Caudate nucleus (tissue), 63 donors: ENCODE measurements at places on chromosomes 4 and X.

DNA sequence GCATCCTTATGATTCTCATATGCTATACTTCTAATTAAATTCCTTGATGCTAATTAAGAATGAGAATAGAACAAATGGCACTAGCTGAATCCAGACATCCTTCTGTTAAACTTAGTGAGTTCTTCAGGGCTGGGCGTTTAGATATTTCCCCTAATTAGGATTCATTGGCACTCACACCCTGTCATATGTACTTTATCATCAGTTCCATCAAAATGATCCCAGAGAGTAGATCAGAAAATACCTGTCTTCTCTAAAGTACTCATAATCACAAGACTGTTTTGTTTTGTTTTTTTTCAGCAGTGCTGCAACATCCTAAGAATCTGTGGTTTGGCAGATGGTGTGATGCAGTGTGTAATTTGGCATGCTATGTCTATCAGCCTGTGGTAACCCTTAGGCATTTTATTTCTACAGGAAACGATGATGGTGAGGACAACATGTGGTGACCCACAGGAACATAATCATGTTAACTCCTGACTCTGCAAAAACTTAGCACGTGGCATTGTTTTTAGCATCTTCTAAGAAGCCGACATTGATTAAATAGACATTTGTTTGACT, 2528.4 kb downstream of the ARAP2 start:
- no peak for DNase-seq

- no peak for DNase-seq
Observed at GRCh38 chr4:36734334-36734733, 452.9 kb downstream of the DTHD1 start.

- no peak for DNase-seq
Observed at GRCh38 chrX:31168551-31168950, 96.7 kb upstream of the FTHL17 start.

DNA sequence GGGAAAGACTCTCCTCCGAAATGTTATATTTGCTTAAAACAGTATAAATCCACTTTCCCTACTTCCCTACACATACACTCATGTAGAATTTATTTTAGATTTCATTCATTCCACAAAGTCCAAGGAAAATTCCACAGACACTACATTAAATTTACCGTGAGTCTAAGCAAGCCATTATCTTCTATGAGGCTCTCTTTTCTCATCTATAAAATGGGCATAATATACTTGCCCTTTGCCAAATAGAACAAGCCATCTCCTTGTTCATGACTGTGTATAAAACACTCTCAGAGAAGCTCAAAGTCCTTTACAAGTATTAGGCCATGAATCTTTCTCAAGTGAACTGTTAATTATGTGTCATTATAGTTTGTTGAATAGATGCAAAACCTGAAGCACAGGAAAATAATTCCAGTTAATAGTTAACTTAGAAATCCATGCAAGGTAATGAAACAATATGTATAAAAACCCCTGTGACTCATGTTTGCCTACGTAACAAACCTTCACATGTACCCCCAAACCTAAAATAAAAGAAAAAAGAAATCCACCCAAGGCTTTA, 10.7 kb downstream of the TEC start:
- DNase-seq = no peak

DNA sequence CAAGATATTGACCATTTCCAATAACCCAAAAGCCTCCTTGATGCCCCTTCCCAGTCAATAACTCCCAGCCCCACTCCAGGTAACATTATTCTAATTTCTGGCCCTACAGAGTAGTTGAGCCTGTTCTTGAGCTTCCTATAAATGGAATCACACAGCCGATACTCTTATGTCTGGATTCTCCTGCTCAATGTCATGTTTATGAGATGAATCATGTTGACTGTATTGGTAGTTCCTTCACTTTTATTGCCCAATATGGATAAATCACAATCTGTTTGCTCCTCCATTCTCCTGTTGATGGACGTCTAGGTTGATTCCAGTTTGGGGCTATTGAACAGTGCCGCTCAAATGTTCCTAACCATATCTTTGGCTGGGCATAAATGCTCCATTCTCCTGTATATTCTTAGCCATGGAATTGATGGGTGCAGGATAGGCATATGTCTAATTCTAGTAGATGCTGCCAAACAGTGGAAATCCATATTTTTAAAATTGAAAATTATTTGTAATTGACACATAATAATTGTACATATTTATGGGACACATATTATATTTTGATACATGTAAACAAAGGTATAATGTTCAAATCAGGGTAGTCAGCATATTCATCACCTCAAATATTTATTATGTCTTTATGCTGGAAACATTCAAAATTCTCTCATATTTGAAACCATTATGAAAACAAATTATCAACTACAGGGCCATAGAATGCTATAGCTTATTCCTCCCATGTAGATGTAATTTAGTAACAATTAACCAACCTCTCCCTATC, 40.5 kb upstream of the SLC2A9 start:
- no peak for DNase-seq

DNA sequence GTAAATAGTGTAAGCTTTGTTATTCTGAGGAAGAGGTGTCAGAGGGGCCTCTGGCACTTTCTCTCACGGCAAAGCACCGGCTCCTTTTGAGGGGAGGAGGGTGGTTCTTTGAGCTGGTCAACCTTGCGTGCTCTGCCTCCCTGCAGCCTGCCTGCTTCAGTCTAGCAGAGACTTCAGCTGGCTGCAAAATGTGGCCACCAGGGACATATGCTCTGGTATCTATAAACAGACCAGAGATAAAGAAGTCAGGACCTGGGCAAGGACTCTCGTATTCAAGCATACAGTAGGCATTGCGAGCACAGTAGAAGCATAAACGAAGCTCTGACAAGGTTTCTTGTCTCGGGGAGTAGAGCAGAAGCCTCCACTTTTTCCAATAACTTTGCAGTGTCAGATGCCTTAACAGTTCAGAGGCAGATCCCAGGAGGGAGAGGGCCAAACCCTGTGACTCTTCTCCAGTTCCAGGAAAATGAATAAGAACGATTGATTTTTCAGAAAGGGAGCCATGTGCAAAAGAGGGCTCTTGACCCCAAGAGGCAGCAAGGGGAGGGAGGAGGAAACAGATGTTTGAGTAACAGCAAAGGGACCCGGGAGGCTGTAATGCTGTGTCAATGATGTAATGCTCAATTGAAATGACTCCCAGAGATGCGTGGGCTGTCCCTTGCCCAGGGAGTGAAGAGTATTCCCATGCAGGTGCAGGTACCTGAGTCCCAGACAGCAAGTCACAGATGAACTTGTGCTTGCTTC, 57.9 kb upstream of the TEX13D start:
- no peak for DNase-seq

GRCh38 chr4:10629394-10629793, 55.2 kb downstream of the CLNK start:
- DNase-seq = no peak

DNA sequence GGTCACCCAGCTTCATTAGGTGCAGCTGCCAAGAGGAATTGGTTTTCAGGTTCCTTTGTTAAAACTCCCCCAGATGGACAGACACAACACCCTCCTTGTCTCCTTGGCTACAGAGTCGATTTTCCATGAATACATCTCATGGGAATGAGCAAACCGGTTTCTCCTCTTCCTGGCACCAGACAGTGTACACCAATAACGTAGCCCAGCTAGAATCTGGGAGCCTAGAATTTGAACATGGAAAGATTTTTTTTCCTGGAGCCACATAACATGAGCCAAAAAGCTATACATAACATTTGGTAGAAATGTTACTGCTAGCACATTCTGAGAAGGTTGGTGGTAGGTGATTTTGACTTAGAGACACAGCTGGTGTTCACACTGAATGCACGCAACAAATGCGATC, 62.9 kb upstream of the SLC34A2 start:
- DNase-seq = no peak

DNA sequence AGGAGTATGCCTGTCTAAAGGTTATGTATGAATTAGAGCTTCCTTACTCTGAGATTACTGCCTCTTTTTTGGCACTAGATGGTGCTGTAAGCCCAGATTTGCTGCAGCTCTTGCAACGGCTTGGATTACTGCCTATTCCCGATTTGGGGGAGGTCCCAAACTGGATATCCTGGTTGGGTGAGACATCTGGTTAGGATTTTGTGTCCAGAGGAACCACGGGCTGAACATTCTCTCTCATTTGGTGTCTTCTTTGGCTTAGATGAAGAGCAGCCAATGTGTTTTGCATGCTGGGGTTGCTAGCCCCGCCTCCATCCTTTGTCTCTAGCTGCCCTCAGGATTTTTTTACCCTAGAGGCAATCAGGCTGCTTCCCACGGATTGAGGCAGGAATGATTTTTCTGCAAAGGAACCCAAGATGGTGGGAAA, 31.9 kb downstream of the F8A1 start:
- DNase-seq = no peak

- no peak for DNase-seq
Observed at GRCh38 chr4:152926959-152927358, 9.2 kb upstream of the FHDC1 start.

GRCh38 chr4:8651661-8652180, 59.2 kb downstream of the CPZ start:
- no peak for DNase-seq

DNA sequence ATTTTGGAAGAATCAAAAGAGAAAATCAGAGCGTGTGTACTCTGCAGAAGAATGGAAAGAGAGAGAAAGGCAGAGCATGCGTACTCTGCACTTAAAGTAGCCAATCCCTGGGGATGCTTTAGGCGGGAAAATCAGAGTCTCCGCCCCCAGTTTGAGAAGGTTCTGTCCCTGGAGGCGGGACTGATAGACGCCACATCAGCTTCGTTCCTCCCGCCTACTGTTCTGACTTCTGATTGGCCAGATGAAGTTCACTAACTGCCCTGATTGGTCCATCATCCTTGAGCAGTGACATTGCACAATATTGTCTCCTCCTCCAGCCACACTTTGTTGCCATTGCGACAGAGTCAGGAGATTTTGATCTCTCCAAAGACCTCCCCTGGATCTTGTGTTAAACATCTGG, 23.8 kb downstream of the SSX1 start:
- no peak for DNase-seq

GRCh38 chr4:6692806-6693205, 872 bp upstream of the S100P start:
- DNase-seq = no peak

DNA sequence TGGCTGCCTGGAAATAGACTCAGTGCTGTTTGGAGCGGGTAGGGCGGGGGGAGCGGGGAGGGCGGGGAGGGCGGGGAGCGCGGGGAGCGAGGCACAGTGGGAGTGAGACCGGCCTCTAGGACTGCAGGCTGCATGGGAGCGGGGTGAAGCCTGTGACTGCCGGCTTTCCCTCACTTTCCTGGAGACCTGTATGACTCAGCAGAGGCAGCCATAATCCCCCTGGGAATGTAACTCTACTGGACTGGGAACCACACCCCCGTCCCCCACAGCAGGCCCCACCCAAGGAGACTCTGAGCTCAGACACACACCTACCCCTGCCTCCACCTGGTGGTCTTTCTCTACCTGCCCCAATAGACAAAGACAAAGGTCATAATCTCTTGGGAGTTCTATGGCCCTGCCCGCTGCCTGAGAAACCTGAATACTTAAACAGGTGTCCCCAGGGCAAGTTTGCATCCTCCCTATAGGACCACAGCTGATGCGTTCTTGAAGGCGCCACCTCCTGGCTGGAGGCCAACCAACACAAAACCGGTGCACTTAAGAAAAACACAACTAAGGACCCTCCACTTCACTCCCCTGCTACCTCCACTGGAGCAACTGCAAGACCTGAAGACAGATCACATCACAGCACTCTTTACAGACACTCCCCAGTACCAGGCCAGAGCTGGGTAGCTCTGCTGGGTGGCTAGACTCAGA, 18.0 kb downstream of the HDAC8 start:
- no peak for DNase-seq

DNA sequence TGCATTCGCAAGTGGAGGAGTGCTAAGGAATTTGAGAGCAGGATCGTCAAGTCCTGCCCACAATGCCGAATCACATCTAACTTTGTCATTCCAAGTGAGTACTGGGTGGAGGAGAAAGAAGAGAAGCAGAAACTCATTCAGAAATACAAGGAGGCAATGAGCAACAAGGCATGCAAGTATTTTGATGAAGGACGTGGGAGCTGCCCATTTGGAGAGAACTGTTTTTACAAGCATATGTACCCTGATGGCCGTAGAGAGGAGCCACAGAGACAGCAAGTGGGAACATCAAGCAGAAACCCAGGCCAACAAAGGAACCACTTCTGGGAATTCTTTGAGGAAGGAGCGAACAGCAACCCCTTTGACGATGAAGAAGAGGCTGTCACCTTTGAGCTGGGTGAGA, 100.2 kb upstream of the MED14 start:
- DNase-seq = no peak

DNA sequence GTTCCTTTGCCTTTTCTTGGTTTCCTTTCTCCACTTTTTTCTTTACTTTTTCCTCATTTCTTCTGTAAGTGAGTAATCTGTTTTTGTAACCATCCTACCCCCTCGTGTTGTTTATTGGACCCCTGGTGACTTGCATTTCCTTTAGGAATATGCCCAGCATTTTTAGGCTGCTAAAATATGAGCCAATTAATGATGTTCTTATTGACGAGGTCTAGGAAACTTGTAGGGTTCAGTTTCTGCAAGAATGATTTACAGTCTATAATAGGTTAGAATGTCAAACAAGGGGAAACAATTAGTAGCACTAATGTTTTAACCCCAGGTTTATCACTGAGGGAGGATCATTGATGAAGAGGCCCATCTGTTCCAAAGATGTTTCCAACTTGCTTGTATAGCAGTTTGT, 79.0 kb downstream of the CPE start:
- DNase-seq = no peak

GRCh38 chr4:113436360-113436759, 325.2 kb downstream of the CAMK2D start:
- no peak for DNase-seq
